Activated CD4-positive, alpha-beta T cell treated with anti-CD3 and anti-CD28 coated beads for 36 hours (primary cell): ENCODE measurements at places on chromosomes 11 and 22.

DNA sequence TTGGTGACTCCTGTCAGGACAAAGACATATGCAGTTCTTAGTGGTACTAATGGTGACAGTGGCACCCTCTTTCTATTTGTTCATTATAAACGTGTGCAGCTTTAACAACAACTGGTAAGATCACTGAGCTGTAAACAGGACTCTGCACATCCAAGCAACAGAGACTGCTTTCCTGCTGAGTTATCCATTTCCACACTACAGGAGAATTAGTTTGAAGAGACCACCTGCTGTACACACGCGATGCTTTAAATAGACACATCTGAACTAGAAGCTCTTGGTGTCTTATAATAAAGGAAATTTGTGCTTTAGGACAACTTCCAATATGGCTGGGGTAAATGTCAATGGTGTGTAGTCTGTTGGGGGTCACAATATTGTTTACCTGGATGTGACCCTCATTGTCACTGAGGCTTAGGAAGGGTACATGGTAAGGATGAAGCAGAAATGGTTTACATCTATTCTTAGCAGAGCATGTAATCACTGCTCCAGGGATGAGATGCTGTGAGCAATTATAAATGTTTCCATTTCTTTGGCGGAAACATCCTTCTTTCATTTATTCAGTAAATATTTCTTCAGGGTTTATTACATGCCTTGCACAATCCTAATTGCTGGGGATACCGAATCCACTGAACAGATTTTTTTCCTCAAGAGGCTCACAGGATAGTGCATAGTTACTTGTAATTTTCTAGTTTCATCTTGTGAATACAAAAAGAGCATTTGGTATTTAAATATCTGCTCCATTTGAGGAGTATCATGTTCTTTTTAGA is 354.0 kb upstream of the CCDC90B start:
- DNase-seq, result no peak

GRCh38 chr11:80959751-80960150 is 1518.9 kb upstream of the TENM4 start:
- no peak for DNase-seq

GRCh38 chr11:14347494-14347893 is 11.5 kb downstream of the RRAS2 start:
- no peak for DNase-seq

DNA sequence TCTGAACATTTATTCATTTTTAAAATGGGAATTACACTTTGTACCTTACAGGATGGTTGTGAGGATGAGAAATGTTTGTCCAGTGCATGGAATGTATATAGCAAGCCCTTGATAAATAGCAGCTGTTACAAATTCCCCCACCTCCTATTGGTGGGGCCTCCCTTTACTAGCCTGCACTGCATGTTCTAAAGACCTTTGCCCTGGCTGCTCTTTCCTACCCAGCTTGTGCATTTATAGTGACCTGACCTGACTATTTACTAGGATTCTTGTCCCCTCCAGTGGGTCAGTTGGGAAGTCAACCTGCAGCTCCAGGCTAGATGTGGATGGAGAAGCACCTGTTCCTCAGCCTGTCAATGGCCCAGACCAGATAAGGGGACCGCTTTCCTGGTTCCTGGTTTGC is 180.3 kb downstream of the HIPK3 start:
- no peak for DNase-seq

- peak; percentile 21 for DNase-seq
These were observed 52.4 kb downstream of the LRRC74B start for GRCh38 chr22:21098099-21098671.

DNA sequence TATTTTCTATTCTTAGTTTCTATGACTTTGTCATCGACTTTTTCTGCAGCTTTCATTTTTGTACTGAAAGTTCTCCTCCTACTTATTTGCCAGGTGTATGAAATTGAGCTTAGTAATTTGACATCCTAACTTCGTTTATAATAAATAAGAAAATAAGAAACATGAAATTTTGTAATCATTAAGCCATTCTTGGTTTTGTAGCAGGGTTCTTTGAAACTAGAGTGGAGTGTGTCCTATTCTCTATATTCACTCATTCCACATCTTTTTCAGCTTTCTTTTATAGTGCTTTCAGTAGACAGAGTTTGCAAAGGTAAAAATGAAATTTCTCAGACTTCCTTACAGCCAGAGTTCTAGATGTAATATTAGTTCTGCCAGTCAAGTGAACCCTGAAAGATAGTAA is 47.8 kb downstream of the FANCF start:
- no peak for DNase-seq

DNA sequence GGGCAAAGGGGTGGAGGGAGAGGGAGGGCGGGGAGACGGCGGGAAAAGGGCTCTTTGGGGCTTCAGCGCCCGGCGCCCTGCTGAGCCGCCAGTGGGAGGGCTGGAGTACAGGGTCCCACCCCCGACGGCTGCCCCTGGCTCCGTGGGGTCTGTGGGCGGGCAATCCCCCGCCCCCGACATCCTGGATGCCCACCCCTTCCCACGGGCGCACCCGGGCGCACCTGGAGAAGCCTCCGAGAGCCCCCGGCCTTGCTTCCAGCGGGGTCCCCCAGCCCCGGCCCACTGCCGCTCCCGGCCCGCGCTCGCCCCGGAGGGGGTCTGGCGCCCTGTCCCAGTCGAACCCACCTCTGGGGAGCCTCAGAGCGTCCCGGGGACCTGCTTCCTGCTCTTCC is 394 bp downstream of the CHRM4 start:
- no peak for DNase-seq
